Endodermal cell (in vitro differentiated cells): ENCODE measurements at places on chromosomes 6 and 20.
A peak's percentile ranks its signal among the peaks of the same experiment; 100 is the strongest.

- DNase-seq, result no peak
These were observed 31.5 kb downstream of the MAFB start for GRCh38 chr20:40657526-40657925.

- peak; percentile 64 for DNase-seq
These were observed 700.5 kb downstream of the TENT5A start for GRCh38 chr6:81051952-81052351.

GRCh38 chr6:39343396-39343870, 20.9 kb upstream of the KCNK16 start:
- peak; percentile 64 for DNase-seq

GRCh38 chr20:35963878-35964277, 4.5 kb upstream of the CNBD2 start:
- DNase-seq, result no peak

DNA sequence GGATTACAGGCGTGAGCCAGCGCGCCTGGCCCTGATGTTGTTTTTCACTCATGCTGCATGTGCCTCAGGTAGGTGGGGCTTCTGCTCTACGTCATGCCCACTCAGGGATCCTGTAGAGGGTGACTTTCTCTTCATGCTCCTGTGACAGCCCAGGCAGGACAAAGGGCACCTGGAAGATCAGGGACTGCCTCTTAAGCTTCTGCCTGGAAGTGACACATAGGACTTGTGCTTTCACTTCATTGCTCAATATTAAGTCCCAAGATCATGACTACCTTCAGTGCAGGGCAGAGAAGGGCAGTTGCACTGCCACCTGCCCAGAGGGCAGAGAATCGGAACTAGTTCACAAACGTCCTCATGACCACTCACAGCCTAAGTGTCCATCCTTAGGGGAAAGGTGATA, 249.5 kb upstream of the SULF2 start:
- no peak for DNase-seq

DNA sequence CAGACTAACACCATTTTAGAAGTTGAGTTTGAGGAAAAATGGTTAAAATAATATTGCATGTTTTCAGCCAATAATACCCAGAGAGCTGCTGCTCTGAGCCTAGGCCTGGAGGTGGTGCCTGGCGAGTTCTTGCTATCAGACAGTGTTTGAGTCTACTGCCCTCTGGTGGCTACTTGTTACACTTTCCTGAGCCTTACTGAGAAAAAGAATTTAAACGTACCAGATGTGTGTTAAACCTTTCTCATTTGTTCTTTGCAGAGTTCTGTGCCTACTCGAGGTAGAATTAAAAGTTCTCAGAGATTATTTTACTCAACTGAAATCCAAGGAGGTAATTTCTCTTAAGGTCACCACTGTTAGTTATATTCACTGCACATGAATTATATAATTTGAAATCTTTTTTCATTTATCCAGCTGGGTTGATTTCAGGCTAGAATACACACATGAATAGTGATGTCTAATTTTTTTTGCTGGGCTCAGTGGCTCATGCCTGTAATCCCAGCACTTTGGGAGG, 38.2 kb downstream of the SHLD1 start:
- peak; percentile 89 for DNase-seq

DNA sequence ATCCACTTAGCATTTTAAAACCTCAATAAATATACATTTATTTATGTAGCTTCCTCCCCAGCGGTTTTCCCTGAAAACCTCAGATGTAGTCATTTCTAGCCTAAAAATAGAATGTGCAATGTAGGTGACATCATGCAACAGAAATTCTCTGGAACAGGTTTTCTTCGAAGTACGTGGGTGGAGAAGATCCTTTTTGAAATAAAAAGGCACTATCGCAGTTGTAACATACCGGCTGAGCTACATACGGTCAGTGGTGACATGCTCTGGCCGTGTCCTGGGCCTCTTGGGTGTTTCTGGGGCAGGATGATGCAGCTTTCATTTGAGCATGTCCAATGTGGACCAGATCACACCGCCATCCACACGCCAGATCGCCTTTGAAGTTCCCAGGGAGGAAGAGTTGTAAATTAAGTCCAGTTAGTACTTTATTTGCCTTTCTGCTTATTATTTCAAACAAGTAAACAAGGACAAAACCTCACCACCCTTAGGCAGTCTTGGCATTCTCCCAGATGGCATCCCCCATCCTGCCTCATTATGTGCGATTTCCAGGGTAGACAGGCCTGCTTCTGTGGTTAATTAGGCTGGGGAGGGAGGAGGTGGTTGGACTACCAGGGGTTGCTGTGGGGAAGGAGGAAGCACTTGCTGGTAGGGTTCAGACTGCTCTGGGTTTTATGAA, 109.5 kb upstream of the CLDN20 start:
- no peak for DNase-seq

DNA sequence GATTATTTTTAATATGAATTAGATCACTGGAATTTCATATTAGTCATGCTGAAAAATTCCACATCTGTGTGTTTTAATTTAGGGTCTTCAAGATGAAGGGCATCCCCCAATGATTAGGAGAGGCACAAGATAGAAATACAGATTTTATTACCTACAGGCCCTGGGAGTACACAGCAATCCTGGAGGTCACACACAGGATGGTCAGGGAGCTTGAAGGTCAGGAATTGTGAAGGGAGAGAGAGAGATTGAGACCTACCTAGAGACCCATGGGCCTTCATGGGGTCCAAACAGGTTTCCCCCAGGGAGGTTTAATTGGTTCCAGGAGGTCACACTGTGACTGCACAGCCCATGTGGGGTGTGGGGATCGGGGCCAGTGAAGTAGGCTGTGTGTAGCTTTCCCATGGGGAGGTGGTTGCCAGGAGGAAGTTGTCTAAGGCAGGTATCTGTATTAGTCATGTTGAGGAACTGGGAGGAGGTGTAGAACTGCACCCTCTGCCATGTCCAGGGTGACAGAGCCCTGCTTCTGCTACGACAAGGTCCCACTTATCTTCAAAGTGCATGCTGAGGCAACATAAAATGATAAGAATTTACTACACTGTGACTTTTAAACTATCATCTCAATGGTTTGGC, 18.3 kb downstream of the SNX9 start:
- no peak for DNase-seq

- DNase-seq, result no peak
These were observed 20.0 kb upstream of the SNTA1 start for GRCh38 chr20:33463332-33464101.

DNA sequence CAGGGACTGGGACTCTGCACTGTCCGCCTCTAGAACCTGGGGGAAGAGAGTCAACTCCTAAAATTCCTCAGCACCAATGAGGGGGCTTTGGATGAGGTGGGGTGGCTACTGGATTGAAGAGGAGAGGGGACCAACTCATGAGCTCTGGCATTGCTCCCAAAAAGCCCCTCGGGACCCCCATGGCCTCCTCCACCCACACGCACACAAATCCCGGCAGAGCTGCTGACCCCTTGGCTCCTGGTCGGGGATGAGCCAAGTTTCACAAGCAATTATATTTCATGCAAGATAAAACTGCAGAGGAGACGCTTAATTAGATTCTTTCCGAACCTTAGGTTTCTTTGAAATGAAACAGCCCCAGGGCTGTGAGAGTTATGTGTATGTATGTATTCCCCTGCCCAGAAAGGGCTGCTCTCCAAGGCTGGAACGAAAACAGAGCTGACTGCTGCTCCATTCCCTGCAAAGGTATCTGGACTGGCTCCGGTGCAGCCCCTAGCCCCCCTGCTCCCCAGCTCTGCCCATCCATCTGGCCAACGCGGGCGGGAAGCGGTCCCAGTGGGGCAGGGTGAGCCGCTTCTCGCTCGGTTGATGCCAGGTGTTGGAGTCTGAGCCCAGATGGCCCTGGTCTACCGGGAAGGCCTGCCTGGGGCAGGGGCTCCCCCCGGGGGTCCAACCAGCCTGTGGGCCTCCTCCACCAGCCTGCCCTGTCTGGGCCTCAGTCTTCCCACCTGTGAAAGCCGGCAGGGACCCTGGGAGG, 46.8 kb upstream of the STX16 start:
- DNase-seq, result no peak

DNA sequence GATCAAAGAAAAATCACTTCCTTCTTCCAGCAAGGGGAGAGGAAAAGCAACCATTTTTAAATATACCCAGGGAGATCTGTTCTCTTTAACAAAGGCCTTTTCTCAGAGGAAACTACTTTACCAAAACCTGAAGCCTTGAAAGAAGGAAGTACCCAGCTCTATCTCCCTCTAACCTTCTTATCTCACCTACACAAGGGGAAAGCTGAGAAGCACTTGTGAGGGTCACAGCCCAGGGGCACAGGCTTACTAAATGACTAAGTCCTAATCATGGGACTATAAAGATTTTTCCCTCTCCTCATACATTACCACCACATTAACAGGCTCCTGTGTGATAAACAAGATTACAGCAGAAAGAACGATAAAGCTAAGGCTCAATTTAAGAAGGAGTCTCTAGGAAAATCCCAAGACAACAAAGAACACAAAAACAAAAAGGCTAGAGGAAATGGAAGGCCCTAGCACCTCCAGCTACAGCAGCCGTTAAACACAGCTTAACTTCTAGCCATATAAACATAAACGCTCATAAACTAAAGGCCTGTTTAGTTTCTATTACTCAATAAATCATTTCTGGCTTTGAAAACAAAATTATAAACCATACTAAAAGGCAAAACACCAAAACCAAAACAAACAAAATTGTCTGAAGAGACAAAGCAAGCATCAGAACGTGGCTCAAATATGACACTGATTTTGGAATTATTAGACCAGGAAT, 284.9 kb upstream of the ECI2 start:
- DNase-seq, result no peak

DNA sequence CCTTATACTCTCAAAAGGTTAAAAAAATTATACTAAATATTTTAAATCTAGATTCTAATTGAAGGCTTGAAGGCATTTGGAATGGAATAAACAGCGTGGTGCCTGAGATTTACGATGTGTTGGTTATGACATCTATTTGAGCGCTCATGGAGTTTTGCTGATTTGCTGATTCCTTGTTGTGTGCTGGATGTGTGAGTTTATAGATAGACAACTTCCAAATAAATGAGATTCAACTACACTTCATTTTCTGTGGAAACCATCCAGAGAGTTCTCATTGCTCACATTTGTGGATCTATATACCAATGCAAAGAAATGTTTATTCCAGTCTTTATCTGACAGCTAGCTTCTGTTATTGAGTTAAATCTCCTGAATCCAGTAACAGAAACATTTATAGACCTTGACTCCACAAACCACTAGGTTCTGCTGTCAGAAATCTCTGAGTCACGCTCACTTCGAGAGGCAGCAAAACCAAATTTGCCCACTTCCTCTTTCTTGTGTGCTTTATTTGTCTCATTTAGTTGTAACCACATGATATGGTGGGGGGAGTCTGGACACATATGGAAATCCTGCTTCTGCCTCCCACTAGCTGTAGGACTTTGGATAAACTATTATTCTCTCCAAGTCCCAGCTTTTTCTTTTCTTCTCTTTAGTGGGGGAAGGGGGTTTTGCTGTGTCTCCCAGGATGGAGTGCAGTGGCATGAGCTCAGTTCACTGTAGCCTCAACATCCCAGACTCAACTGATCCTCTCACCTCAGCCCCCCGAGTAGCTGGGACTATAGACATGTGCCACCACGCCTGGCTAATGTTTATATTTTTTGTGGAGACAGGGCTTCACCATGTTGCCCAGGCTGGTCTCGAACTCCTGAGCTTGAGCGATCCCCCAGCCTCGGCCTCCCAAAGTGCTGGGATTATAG, 54.5 kb downstream of the IPCEF1 start:
- no peak for DNase-seq

DNA sequence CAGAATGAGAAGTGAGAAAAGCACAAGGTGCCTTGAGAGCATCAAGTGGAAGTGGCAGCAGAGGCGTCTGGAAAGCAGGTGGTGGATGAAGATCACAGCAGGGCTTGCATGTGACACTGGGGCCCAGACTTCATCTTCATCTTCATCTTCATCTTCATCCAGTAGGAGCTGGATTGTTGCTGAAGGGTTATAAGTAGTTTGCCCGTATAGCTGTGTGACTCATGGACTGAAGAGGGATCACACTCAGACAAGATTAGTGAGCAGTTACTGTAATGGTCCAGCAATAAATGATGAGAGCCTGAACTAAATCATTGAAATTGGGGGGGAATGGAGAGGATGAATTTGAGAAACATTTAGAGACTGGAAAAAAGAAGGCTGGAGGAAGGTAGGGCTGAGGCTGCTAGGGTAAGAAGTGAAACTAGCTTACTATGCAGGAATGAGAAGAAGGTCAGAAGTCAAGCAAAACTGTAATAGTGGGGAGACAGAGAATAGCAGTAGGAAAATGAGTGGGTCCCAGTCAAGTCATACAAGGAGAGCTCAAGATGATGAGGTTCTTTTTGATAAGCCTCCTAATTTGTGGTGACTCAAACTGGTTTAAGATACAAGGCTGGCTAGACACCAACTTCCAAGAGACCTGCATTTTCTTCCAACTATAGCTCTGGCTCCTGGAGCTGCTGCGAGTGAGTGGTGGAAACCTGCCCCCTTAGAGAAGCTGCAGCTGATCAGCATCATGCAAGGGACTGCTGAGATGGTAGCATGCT, 92.3 kb upstream of the BEND6 start:
- DNase-seq, result no peak

DNA sequence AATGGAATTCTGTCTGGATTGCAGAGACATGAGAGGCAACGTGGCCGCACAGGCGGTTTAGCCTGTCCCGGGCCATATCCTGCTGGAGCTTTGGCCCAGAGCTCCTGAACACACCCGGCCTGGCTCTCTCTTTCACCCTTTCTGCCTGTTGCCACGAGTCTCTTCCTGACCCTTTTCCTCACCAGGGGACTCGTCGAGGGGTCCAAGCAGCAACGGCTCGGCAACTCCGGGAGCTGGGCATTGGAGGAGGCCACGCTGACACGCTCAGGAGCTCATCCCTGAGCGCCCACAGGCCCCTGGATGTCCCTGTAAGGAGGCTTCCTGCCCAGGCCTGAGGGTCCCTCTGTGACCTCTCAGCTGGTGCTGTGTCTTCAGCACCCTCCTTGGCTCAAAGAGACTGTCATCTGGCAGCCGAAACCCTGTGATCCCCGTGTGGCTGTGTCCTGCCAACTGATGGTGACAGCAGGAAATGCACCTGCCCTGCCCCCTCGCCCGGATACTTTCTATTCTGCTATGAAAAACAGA, 103.8 kb downstream of the RNASET2 start:
- DNase-seq, result no peak

GRCh38 chr6:54112151-54112650, 958 bp downstream of the MLIP start:
- DNase-seq, result no peak

GRCh38 chr6:154112181-154112809, 73.3 kb downstream of the OPRM1 start:
- no peak for DNase-seq

- DNase-seq, result peak; percentile 65
These were observed 17.1 kb upstream of the BEND3 start for GRCh38 chr6:107132330-107132954.
